Putamen (tissue), 1 donor: ENCODE measurements at places on chromosomes 12 and 14.

- DNase-seq, result no peak
Observed at GRCh38 chr12:7375145-7375543, 68.8 kb downstream of the CD163L1 start.

GRCh38 chr12:94112121-94112520, 36.3 kb upstream of the PLXNC1 start:
- DNase-seq, result no peak

DNA sequence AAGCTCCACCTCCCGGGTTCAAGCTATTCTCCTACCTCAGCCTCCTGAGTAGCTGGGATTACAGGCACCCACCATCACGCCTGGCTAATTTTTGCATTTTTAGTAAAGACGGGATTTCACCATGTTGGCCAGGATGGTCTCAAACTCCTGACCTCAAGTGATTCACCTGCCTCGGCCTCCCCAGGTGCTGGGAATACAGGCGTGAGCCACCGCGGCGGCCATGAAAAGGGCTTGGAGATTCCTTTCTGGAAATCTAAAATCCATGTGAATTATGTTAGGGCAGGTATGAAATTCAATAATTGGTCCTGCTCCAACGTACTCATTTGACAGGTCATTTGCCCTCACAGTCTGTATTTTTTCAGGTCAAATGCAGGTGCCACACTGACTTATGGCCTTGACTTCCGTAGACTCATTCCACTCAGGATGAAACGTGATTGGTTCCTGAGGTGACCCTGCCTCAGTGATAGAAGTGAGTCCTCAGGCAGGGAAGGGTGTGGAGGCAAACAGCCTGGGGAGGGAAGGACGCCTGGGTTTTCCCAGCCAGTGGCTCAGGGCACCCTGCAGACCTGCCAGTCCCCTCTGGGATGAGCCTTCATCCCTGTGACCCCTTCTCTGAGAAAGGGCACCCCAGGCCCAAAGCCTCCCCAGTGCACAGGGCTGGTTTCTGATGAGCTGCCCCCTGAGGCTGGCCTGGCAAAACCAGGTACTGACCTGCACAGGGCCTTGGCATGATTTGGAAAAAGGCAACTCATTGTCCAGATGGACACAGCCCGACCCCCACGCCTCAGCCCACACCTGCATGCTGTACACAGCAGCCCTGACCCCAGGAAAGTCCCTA, 48.7 kb downstream of the PSMA6 start:
- DNase-seq, result no peak

- no peak for DNase-seq
Observed at GRCh38 chr14:44453433-44454171, 53.5 kb downstream of the FSCB start.

GRCh38 chr14:73723406-73723796, 9.2 kb upstream of the PNMA1 start:
- DNase-seq, result no peak

DNA sequence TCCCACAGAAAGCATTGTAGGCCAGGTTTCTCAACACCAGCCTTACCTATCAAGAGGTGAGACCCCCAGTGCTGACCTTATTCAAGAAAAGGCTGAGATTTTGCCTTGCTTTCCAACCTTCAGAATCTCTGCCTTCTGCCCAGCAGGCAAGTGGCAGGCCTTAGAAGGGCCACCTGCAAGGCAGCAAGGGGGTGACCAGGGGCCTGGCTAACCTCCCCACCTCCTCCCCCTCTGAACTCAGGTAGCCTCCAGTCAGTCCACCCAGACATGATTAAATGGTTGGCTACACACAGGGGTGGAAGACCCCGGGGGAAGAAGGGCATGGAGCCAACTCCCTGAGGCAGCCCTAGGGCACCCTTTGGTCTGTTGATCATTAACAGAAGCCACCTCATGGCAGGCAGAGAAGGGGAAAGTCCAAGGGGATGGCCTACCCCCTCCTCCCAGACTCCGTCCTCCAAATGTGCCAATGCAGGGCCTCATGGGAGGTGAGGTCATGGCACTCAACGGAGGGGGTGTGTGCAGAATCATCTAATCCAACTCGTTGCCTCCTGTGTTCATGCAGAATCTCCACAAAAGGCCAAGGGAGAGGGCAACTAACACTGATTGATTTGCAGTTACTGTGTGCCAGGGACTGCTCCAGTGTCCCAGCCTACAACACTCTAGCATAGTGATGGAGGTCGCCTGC, 8.5 kb downstream of the ZFP36L1 start:
- DNase-seq, result no peak

DNA sequence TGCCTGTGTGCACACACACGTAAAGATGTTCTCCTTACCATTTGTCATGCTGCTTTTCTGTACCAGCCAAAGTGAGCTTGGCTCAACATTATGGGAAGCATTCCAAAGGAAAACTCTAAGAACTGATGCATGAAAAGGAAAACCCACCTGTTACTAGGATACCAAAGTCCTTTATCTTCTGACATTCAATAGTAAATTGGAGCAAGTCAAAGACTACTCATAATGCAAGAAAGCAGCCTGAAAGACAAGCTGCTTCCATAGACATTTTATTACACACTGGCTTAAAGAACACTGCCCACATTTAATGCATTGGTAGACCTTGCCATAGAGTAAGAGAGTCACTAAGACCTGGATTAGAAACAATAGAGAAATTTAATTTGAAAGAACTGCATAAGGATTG, 159.0 kb downstream of the LRIG3 start:
- no peak for DNase-seq

DNA sequence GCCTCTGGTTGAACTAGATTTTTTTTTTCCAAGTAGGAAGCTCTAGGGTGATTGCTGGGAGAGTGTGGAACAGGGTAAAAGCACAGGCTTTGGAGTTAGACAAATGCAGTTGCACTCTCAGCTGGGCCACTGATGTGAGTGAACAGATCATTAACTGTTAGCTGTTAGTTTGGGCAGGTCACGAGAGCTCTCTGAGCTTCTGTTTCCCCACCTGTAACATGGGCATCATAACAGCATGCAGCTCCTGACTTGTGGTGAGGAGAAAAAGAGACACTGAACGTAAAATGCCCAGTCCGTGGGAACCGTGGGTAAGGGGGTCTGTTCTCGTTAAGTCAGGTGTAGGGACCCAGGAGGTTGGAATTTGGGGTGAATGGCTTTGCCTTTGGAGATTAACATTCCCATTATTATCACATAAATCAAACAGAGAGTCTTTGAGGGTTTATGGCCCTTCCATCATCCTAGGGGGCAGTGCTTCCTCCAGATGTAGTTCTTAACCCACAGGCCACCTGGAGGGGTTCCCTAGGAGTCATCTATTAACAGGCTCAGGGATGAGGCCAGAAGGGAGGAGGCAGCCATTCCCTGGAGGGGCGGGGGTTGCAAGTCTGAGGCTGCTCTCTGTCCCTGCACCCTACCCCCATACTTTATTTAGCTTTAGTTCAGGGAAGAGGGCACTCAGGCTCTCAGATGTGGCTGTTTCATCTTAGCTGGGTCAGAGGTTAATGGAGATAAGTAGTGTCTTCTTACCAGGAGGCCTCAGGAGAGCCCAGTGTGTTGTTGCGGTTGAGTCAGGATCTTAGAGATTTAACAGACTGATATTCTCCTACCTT, 135.2 kb downstream of the DACT1 start:
- no peak for DNase-seq

- no peak for DNase-seq
Observed at GRCh38 chr14:54532111-54533012, 22.7 kb downstream of the CGRRF1 start.

- no peak for DNase-seq
Observed at GRCh38 chr14:69635981-69636639, 24.7 kb downstream of the SUSD6 start.

DNA sequence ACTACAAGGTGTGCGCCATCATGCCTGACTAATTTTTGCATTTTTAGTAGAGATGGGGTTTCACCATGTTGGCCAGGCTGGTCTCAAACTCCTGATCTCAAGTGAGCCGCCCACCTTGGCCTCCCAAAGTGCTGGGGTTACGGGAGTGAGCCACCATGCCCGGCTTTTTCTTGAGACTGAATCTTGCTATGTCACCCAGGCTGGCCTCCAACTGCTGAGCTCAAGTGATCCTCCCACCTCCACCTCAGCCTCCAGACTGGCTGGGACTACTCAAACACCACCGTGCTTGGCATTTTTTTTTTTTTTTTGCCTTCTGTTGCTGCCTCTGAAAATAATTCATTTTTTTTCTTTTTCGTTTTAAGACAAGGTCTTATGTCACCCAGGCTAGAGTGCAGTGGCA, 8.2 kb upstream of the ESPL1 start:
- DNase-seq, result no peak

- peak; percentile 92 for DNase-seq
Observed at GRCh38 chr12:124512667-124513296, 54.6 kb downstream of the NCOR2 start.

- DNase-seq, result no peak
Observed at GRCh38 chr12:12812174-12812573, 972 bp upstream of the DDX47 start.

DNA sequence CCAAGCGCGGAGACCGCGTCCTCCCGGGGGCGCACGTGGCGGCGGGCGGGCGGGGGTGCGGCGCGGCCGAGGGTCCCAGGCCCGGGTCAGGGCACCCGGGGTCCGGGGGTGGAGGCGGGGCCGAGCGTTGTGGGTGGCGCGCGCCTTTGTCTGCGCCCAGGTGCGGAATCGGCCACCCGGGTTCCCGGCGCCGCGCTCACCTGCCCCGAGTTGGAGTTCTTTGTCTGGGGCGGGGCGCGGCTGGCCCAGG, 50.1 kb downstream of the LRCOL1 start:
- DNase-seq, result no peak

DNA sequence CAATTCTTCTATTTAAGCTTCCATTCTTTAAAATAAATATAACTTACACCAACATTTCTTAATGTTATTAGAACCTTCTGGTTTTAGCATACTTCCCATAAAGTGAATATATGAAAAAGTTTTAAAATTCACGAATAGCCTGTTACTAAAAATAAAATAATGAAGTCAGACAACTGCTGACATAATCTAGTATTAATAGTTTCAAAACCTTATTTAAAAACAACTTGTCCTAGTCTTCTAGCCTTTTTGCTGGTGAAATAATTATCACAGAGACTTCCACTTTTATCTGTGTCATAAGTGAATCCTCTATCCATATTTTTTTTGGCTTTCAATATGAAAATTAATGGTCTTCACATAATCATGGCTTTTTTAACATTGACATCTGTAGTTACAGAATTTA, 93.8 kb upstream of the MON2 start:
- no peak for DNase-seq

DNA sequence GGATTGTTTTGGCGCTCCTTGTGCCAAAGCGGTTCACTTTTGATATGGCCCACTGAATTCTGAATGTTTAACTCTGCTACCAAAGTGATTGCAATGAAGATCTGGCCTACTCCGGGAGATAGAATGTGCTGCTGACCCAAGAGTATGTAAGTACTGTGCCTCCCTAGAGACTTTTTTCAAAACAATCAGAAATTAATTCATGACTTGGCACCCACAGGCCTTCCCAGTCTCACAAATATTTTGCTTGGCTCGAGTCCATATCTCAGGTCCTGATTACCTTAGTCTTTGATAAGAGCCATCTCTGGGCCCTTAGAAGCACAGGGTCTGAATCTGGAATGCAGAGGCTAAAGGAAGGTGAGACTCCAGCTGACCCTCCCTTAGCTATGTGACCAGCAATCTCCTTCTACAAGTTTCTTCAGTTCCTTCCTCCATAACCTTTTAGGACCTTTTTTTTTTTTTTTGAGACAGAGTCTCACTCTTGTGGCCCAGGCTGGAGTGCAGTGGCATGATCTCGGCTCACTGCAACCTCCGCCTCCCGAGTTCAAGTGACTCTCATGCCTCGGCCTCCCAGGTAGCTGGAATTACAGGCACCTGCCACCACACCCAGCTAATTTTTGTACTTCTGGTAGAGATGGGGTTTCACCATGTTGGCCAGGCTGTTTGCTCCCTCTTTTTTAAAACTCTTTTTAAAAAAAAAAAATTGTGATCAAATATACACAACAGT, 49.5 kb upstream of the METAP2 start:
- DNase-seq, result no peak

- DNase-seq, result no peak
Observed at GRCh38 chr14:74144789-74145188, 60.0 kb downstream of the LIN52 start.
